NCI-H1694 (cell line): ENCODE measurements at places on chromosomes 12 and 14.

- DNase-seq, result no peak
These were observed 53.4 kb downstream of the SPTB start for GRCh38 chr14:64826333-64826732.

- DNase-seq, result no peak
These were observed 15.0 kb downstream of the FERMT2 start for GRCh38 chr14:52935833-52936232.

GRCh38 chr14:77284066-77284465, 13.1 kb upstream of the NGB start:
- no peak for DNase-seq

DNA sequence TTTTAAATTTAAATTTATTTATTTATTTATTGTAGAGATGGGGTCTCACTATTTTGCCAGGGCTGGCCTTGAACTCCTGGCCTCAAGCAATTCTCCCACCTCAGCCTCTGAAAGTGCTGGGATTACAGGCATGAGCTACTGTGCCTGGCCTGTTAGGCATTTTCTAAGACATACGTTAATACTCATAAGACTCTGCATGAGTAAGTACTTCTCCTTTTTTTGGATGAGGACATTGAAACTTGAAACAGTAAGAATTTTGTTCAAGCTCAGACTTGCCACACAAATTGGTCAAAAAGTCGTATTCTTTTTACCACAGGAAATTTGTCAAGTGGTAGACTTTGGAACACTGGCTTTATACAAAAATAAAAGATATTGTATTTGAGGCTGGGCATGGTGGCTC, 187.4 kb upstream of the RASSF8 start:
- no peak for DNase-seq

DNA sequence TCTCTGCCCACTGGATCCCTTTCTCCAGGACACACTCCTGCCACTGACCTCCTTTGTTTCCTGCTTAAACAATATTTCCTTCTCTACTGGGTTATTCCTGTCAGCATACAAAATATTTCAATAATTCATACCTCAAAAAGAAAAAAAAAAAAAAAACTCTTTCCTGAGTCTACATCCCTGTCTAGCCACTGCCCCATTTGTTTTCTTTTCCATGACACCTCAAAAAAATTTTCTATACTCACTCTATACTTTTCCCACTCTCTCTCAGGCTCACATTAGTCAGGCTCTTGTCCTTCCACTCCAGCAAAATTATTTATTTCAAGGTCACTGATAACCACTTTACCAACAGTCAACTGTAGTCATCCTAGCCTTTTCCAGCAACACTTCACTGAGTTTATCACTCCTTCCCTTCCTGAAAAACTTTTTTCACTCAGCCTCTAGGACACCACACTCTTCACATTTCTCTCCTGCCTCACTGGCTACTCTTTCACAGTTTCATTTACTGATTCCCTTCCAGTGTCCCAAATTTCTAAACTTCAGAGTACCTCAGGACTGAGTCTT, 29.4 kb upstream of the GXYLT1 start:
- DNase-seq, result no peak
